Posterior vena cava (tissue), 2 donors: ENCODE measurements at places on chromosomes 6 and 20. TPM values are rescaled to one million over a fixed set of nuclear protein-coding genes. Genes with fewer than 3 reads are reported as not detected.

DNA sequence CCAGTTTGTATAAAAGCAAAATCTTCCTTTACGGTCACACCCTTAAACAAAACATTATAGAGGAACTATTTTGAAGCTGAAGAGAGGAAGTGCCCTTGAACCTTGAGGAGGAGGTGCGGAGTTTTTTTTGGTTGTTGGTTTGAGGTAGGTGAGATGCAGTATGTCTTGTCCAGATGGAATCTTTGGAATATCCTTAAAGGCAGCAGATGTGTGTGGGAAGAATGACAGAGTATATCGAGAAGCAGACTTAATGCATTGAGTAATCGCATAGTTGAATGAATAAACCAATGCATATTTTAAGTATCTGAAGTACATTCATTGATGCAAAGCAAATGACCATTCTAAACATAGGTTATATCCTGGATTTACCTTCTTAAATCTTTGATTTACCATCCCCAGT is 49.9 kb downstream of the AIG1 start:
- DNase-seq = no peak

DNA sequence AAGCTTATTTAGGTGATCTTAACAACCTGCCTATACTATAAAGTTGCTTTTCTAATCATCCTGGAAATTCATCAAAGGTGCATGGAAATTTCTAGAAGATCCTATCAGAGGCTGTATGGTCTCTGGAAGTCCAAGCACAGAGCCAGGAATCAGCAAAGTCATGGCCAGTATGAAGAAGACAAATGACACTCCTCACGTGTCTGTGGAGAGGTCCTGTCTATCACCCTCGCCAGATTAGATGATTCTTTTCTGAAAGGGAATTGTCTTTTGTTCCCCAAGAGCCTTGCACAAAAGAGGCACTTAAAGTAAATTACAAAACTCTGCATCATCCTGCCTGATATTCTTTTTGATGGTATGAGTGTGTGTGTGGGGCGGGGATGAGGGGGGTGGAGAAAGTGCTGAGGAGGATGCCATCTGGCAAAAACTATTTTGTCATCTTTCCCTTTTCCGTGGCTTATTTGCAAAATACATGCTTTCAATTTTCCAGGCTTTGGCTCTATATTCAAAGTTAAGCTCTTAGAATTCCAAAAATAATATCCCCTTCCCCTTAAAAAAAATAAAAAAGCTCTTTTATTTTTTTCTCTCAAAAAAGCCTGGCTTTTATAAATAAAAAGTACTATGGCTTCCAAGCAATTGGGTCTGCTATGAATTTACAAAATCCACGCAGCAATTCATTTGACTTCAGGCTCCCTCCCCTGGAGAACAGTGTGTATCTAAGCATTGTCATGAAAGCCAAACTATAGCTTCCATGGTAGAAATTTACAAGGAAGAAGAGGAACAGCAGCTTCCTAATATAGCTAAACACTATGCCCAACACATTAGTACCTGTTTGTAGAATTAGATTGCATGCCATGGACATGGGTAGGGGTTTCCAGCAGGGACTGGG is 185.2 kb upstream of the ARG1 start:
- DNase-seq = no peak

GRCh38 chr20:41508335-41508734 is 109.8 kb downstream of the CHD6 start:
- no peak for DNase-seq

GRCh38 chr6:51892339-51892738 is 195.1 kb downstream of the PKHD1 start:
- DNase-seq = no peak

DNA sequence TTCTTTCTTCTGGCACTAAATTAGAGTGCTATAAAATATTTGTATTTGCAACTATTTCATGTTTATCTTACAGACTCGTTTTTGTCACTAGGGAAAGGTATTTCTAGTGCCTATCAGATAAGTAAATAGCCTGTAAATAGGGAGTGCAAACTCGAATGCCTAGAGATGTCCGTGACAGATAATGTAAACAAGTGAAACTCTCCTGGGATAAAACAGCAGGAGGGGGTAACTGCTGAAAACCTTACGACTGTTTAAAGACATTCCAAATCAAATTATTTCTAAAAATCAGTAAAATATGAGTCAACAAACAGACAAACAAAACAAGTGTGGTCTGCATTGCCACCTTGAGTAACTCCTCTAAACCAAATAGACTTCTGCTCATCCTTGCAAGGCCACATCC is 932.1 kb downstream of the EYS start:
- no peak for DNase-seq

- no peak for DNase-seq
These were observed 24.4 kb downstream of the BHLHE23 start for GRCh38 chr20:62982124-62983075.

DNA sequence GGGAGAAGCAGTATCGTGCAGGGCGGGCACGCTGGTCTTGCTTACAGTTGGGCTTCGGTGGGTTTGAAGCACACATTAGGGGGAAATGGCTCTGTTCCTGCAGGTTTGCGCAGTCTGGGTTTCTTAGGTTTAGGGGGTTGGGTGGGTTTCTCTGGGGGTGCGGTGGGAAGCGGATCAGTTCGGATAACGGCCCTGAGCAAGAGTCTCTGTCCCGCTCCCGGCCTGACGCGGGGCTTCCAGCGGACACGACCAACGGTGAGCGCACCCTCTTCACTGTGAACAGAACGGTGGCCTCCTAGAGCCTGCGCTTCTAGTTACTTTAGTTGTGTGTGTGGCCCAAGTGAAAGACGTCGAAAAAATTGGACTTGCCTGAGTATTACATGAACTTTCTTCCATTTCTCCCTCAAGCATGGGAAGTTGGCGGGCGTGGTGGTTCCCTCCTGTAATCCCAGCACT is 635 bp upstream of the ELOVL2 start:
- no peak for DNase-seq

DNA sequence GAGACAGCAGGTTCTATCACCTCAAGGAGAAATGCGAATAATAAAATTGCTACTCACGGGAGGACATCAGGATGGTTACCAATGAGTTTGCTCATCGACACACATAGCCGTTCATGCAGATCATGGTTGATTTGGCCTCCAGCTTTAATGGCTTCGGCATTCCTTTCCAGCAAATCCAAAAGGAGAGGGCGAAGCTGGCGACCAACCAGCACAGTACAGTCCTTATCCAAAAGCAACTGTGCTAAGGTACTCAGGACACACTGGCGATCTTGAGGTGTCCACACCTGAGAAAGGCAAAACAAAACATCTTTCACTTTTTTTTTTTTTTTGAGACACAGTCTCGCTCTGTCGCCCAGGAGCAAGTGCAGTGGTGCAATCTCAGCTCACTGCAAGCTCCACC is 16.3 kb downstream of the MDN1 start:
- no peak for DNase-seq

- DNase-seq = no peak
These were observed 64.8 kb downstream of the JARID2 start for GRCh38 chr6:15310680-15311079.

DNA sequence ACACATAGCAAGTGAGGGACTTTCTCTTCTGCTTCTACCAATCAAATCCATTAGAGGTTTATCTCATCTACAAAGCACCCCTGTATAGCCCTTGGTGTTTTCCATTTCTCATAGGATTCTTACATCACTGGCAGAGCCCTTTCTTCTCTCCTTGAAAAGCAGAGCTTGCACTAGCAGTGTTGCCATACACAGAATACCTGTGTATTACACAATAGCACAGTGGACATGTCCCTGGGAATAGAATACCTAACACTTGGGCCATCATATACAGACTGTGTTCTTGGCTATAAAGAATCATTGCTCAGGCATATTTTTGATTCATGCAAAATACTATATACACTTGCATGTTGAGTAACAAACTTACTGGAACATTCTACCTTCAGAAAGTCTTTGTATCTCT is 582.0 kb downstream of the KIF16B start:
- DNase-seq = no peak

DNA sequence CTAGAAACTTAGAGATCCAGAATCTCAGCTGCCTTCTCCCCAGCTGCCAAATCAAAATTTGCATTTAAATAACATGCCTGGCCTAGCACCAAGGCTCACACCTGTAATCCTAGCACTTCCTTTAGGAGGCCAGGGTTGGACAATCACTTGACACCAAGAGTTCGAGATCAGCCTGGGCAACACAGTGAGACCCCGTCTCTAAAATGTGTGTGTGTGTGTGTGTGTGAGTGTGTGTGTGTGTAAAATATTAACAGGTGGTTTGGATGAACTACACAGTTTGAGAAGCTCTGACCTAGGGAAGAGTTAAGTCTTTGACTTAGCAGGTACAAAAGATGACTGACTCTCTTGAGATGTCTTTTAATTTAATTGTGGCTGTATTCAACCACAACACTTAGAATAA is 20.2 kb upstream of the CD2AP start:
- DNase-seq = no peak

DNA sequence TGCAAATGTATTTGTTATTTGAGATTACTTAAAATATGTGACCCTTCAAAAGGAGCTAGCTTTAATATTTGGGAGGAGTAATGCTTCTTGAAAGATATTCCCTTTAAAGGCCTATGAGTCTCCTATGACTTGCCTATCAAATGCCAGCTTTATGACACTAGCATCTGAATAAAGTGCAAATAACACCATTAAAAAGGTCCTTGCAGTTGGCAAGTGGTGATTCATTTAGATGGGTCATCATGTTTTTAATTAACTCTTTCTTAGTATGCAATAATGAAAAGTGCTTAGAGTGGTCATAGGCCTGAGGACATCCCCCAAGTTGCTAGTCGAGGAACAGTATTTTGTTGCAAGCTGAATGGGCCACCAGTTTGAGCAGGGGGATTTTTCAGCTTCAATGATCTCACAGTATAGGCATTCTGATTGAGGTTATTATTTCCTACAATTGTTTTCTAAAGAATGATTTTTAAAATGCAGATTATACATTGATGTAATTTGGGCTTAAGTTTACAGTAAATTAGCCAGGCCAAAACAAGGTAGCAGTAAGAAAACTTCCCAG is 3.7 kb upstream of the CD2AP start:
- no peak for DNase-seq

DNA sequence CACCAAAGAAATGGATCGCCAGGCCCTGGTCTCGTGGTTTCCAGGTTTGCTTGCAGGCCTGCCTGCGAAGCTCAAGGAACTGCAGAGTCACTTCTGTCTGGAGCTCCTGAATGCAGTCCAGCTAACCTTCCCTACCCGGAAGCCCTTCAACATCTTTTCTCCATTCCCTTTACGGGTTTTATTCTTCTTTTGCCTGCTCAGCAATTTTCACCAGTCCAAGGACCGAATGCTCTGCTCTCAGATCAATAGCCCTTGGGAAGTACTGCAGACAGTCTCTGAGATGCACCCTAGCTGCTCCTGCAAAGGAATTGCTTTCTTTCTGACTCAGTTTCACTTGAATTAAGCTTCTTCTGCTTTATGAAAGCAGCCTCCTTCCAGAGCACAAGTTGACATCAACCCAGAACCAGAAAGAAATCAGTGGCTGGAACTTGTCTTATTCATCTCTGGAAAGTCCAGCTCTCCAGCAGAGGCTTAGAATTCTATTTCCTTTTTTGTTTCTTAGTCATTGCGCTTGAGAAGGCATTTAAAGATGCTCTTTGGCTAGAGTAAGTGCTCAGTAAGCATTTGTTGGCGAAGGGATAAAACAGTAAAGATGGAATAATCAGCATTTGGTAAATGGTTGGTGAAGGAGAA is 18.7 kb upstream of the YWHAB start:
- no peak for DNase-seq

DNA sequence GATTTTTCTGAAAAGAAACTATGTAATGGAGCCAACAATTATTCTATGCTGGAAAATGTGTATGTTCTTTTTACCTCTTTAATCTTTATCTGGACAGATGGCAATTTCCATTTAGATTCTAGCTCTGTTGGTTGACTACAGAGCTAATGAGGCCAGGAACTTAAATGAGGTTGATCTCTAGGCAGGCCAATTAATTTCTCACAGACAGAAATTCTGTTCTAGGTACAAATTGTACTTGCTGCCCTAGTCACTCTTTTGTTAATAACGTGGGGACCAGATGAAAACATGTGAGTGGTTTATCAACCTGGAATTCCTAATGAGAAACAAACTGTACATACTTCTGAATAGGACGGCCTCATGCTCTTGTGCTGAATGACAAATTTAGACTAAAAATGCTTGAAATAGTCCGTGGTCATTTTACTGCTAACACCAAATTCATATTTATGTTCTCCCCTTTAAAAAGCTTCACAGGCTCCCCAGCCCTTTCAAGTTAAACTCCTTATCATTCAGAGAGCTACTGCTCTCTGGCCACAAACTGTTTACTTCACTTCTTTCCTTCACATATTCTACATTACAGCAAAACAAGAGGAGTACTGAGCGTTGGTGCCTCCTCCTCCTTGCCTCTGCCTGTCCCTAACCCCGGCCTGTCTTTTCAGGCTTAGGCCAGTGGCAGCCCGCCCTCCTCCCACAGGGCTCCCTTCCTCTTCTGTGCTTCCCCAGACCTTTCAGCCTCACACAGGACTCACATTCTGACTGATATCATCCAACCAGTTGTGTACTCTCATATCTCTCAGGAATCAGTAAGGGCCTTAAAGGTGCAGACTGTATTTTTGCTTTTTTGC is 41.4 kb downstream of the DTNBP1 start:
- no peak for DNase-seq

DNA sequence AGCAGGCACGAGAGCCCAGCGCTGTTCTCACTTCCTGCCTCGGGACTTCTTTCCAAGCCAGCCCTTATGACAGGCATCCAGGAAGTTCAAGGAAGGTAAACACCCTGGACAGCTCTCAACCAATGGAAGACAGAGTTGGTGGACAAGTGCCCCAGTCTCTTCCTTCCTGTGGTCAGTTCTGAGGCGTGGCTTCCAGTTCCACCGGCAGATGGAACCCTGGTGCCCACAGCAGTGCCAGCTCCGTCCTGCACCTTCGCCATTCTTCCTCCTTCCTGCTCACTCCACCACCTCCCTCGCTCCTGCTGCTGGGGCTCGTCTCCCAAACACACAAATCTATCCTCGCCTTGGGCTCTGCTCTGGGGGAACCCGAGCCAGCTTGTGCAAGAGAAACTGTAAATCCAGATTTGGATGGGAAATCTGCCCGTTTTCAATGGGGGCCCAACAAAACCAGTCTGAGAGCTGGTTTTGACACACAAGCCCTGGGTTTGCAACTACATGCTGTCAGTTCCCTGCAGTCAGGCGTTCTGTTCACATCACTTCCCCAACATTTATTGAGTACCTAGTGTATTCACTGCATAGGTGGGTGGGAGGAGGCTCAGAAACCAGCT is 162.7 kb downstream of the GRM4 start:
- peak; percentile 81 for DNase-seq

The ZNF76 gene
- 23.1 TPM for total RNA-seq

The SLC26A8 gene
- total RNA-seq = 0.42 TPM

The OTOR gene
- total RNA-seq = not detected

The PRDM1 gene
- total RNA-seq = 2.4 TPM
